ENCODE measurements at places on chromosomes 1 and 21.

GRCh38 chr1:91153341-91153740 lies 131.5 kb upstream of the ZNF644 start:
- no peak for DNase-seq

GRCh38 chr1:33089457-33089856 lies 8.5 kb downstream of the AZIN2 start:
- no peak for DNase-seq

DNA sequence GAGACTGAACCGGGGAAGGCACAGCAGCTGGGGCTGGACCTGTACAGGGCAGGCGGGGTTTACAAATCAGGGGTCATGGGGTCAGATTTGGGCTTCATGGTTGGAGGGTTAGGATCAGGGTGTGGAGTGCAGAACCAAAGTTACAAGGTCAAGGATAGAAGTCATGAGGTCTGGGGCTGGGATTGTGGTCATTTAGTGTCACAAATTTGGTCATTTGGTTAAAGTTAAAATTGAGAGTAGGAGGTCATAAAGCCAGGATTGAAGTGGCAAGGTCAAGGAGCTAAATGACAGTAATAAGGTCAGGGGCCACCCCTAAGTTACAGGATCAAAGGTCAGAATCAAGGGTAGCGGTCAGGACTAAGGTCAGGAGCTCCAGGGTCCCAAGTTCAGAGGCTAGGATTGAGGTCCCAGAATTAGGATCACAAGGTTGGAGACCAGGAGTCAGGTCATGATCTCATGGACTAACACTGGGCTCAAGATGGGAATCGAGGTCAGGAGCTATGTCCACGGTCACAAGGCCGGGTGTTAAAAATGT lies 20.4 kb downstream of the SERINC2 start:
- DNase-seq = no peak

DNA sequence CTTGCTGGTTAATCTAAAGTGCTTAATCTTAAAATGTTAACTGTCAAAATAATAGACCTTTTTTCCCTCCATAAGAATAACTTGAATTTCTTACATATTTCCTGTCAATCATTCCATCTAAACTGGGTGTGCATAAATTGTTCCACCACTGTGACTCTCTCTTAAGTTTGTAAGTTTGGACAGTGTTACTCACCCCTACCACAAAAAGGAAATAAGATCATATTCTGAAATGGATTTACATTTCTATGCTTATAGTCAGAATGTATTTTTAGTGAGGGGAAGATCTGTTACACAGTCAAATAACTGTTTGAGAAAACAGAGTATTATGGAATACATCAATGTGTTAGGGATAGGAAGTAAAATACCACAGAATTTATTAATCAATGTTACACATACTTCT lies 109.6 kb upstream of the DPYD start:
- no peak for DNase-seq

- DNase-seq = peak; percentile 84
Measured at GRCh38 chr21:15423676-15424445, 305.9 kb upstream of the USP25 start.

DNA sequence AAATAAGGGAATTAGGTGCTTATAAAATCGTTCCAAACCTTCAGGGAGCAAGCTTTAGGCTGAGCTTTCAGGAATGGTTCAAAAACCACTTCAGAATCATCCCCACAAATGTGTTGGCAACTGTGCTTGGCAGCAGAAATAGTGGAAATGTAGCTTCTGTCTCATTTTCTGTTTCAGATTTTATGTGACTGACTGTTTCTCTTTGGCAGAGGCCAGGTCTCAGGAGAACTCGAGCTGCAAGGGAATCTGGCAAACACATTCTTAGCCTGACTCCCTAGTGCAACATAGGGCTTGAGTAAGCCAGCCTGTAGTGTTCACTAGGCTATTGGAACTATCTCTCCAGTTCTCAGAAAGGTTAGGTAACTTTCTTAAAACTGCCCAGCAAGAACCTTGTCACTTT lies 128.6 kb downstream of the PLA2G4A start:
- DNase-seq = no peak

DNA sequence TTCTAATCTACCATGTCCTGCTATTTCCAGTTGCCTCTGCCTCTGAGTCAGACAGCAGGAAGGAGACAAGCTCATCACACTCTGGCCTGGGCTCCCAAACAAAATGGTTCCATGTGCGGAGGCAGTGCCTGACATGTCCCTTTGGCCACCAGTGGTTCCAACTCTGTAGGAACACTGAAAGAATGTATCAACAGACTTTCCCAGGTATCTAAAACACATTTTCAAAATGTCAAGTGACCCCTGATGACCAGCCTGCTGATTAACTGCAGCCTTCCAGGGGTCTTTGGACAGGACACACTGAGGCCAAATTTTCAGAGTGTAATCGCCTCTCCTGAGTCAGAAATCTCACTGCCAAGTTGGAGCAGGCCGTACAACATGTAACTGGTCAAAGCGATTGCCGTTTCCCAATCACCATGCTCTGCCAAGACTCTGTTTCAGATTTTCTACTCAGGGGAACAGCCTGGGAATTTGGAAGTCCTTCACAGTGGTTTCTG lies 172.7 kb downstream of the TPR start:
- no peak for DNase-seq

GRCh38 chr1:246705368-246705767 lies 18.8 kb upstream of the SCCPDH start:
- DNase-seq = no peak

- DNase-seq = no peak
Measured at GRCh38 chr1:233015965-233016364, 65.6 kb downstream of the NTPCR start.

GRCh38 chr1:50644447-50645105 lies 221.3 kb upstream of the DMRTA2 start:
- DNase-seq = peak; percentile 32

GRCh38 chr1:67840449-67840848 lies 7.2 kb upstream of the GNG12 start:
- peak; percentile 65 for DNase-seq

DNA sequence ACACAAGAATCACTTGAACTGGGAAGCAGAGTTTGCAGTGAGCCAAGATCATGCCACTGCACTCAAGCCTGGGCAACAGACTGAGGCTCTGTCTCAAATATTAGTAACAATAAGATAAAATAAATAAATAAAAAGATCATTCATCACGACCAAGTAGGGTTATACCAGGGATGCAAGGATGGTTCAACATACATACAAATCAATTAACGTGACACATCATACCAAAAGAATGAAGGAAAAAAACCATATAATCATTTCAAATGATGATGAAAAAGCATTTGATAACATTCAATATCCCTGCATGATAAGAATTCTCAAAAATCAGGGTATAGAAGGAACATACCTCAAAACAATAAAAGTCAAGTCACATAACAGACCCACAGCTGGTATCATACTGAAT lies 38.3 kb downstream of the PHTF1 start:
- DNase-seq = no peak

DNA sequence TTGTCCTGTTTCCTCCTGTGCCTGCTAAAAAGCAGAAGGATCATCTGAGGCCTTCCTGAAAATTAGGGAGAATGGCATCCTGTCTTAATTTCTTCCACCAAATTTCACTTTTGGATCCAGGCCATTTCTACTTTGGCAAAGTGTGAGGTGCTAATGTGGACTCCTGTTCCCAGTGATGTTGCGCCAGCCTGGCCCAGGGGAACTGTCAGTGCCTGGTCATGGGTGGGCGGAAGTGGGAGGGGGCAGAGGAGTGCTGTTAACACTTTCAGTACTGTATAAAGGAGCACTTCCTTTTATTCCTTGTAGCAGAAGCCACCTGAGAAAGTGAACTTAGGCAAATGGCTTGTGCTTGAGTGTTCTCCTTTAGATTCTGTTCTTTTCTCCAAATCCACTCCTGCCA lies 19.9 kb downstream of the ELAPOR1 start:
- DNase-seq = no peak

GRCh38 chr21:24939291-24939690 lies 668.0 kb downstream of the MRPL39 start:
- no peak for DNase-seq

GRCh38 chr1:205664399-205665017 lies 15.8 kb downstream of the SLC45A3 start:
- no peak for DNase-seq

- DNase-seq = peak; percentile 93
Measured at GRCh38 chr1:20493839-20494608, 8.0 kb upstream of the CAMK2N1 start.

DNA sequence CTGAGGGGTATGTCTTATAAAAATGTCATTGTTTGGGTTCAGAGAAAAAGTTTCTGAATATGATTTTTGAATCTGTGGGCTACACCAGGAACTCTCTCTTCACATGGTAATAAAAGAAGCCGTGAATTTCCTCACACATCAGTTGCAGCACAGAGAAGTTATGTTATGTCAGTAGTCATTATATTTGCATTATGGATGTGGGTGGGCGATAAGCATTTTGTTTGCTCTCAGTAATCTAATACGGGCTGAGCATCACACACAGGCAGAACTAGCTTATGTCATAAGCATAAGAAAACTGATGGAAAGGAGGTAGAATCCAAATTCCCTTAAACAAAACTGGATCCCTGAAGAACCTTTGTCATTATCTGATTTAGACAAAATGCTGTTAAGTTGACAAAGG lies 70.8 kb downstream of the PRDM2 start:
- DNase-seq = no peak

- no peak for DNase-seq
Measured at GRCh38 chr1:89762386-89762778, 58.5 kb upstream of the LRRC8D start.

DNA sequence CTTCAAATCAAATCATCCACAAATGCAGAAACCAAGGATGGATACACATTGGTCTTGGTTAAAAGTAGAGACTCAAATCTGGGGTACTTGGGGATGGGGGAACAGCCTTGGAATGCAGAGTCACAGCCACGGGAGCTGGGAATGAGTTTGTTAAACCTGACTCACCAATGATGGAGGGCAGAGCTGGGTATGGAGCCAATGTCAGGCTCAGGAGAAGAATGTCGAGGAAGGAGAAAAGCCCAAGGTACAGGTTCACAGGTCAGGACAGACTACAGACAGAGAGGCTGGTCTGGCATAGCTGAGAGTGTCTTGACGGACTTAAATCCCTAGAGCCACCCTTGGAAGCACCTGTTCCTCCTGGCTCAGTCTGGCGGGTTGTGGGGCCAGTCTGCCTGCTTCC lies 237.6 kb downstream of the NTNG1 start:
- DNase-seq = no peak

DNA sequence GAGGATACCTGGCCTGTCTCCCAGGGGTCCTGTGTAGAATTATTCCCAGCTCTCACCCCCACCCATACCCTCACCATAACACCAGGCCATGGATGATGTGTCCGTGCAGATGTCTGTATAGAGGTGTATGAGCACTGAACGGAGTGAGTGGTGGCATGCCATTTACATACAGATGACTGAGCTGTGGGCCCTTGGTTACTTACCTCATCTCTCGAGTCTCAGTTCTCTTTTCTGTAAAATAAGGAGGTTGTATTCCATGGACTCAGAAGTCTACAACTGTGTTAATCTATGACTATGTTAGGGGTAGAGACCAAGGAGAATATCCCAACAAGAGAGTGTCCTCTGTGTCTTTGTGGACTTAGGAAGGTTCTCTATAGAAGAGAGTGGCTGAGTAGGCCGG lies 65.6 kb upstream of the CD1D start:
- DNase-seq = no peak

- peak; percentile 13 for DNase-seq
Measured at GRCh38 chr1:207605444-207606361, 39.2 kb upstream of the CR1L start.

- DNase-seq = no peak
Measured at GRCh38 chr1:7638078-7638477, 133.0 kb upstream of the VAMP3 start.

GRCh38 chr1:86757272-86757984 lies 53.1 kb downstream of the SH3GLB1 start:
- no peak for DNase-seq

DNA sequence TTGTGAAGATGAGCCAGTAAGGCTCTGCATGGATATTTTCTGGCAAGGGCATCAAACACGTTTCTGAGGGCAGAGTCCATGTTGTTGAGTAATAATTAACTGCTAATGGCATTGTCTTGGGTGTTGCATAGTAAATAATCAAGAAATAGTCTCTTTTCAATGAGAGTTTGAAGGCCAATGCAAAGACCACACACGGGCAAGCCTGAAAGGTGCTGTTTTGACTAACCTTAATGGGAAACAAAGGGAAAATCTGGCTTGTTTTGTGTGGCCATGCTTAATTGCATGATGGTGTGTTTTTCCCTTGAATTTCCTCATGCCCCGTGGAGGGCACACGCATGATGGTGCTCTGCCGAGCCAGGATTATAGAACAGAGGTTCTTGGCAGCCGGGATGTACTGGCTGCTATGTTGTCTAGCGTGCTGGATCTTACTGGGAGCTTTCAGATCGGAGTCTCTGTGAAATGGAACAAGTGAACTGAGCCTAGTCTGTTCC lies 127.6 kb downstream of the NOS1AP start:
- DNase-seq = no peak

DNA sequence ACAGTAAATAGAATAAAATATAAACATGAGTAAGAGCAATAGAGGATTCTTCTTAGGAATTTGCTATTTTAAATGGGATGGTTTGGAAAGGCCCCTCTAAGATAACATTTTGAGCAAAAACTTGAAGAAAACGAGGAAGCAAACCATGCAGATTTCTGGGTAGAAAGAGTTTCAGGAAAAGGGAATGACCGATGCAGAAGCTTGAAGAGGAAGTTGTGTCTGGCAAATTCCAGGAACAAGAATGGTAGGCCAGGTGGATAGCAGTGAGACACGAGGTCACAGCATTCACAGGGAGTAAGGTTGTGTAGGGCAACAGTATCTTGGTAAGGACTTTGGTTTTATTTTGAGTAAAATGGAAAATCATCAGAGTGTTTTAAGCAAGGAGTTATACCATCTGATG lies 108.9 kb downstream of the PEX14 start:
- DNase-seq = no peak

DNA sequence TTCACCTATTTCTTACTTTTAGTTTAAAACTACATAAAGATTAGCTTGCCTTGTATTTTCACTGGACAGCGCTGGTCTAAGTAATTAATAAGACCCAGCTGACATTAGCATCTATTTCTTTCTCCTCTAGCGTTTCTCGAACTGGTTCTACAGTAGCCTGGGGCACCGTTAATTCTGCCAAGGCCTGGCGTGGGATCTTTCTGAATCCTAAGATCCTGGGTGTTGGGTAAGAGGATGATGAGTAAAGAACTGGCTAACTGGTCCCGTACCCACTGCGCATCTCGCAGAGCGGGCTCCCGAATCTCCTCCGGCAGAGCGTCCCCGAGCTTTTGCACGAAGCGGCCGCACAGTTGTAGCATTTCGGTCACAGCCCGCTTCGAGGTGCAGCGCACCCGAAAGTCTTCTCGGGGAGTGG lies 309 bp downstream of the NSL1 start:
- DNase-seq = no peak

- DNase-seq = no peak
Measured at GRCh38 chr21:34996304-34997101, 52.6 kb downstream of the RUNX1 start.

Data from GM23338 (cell line).